ENCODE measurements at places on chromosomes 7 and 10. TPM values are rescaled to one million over a fixed set of nuclear protein-coding genes. Genes with fewer than 3 reads are reported as not detected.

The ZNF117 gene
- total RNA-seq = 28.9 TPM

The COL1A2 gene
- total RNA-seq = 3.7 TPM

The PTPRN2 gene
- total RNA-seq = 1.3 TPM

The ANXA8L1 gene
- total RNA-seq = not detected

The NRG3 gene
- total RNA-seq = 0.43 TPM

The UTF1 gene
- not detected for total RNA-seq

The CCDC172 gene
- not detected for total RNA-seq

The CTAGE8 gene
- total RNA-seq = not detected

The AZGP1 gene
- total RNA-seq = not detected

The GJD4 gene
- total RNA-seq = not detected

The SLC18A3 gene
- not detected for total RNA-seq

The VSTM4 gene
- total RNA-seq = 0.27 TPM

The OR2A12 gene
- total RNA-seq = not detected

The SH3PXD2A gene
- 8.8 TPM for total RNA-seq

The HGF gene
- 1.7 TPM for total RNA-seq

The HOXA4 gene
- 1.9 TPM for total RNA-seq

The ITIH2 gene
- total RNA-seq = not detected

The AGR2 gene
- not detected for total RNA-seq

The AMPH gene
- not detected for total RNA-seq

The SLC26A3 gene
- not detected for total RNA-seq

The GFRA1 gene
- total RNA-seq = not detected

The WDR86 gene
- total RNA-seq = not detected

The SFRP5 gene
- total RNA-seq = not detected

The CLRN3 gene
- total RNA-seq = not detected

The LUC7L2 gene
- total RNA-seq = 77.9 TPM

The SCIN gene
- total RNA-seq = 0.13 TPM

The TRIL gene
- total RNA-seq = under 0.01 TPM

The GIMAP8 gene
- total RNA-seq = 75.3 TPM

The GDF10 gene
- not detected for total RNA-seq

The ATG9B gene
- under 0.01 TPM for total RNA-seq
